ENCODE measurements at places on chromosomes 5 and 9.

- DNase-seq, result no peak
These were observed 1.4 kb downstream of the CHD1 start for GRCh38 chr5:98927242-98927988.

- no peak for DNase-seq
These were observed 548.5 kb downstream of the MTRR start for GRCh38 chr5:8417316-8418048.

GRCh38 chr9:68523367-68523936 is 17.2 kb downstream of the TMEM252 start:
- DNase-seq, result no peak

DNA sequence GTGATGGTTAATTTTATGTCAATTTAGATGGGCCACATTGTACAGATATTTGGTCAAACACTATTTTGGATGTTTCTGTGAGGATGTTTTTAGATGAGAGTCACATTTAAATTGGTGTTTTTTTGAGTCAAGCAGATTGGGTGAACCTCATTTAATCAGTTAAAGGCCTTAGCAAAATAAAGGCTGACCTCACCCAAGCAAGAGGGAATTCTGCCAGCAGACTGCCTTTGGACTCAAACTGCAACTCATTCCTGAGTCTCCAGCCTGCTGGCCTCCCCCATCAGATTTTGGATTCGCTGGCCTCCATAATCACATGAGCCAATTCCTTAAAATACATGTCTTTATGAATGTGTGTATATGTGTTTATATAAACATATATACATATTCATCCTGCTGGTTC is 282.7 kb upstream of the POU5F2 start:
- DNase-seq, result no peak

DNA sequence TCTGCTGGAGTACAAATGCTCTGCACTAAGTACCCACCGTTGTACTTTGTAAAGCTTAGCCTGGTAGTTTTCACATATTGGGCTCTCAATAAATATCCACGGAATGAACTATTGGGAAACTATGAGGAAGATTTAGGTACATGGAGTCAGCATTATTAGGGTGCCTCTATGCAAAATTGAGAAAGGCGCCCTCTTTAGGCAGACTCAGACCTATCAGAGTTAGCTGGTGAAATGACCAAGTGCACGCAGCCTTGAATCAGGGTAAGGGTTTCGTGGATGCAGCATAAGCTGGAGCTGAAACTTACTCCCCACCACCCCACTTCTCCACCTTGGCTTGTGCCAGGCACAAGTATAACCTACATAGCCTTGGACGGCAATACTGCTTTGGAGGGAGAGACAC is 1178.8 kb upstream of the DMAC1 start:
- no peak for DNase-seq

- DNase-seq, result no peak
These were observed 341.1 kb downstream of the ARL15 start for GRCh38 chr5:53969176-53969730.

DNA sequence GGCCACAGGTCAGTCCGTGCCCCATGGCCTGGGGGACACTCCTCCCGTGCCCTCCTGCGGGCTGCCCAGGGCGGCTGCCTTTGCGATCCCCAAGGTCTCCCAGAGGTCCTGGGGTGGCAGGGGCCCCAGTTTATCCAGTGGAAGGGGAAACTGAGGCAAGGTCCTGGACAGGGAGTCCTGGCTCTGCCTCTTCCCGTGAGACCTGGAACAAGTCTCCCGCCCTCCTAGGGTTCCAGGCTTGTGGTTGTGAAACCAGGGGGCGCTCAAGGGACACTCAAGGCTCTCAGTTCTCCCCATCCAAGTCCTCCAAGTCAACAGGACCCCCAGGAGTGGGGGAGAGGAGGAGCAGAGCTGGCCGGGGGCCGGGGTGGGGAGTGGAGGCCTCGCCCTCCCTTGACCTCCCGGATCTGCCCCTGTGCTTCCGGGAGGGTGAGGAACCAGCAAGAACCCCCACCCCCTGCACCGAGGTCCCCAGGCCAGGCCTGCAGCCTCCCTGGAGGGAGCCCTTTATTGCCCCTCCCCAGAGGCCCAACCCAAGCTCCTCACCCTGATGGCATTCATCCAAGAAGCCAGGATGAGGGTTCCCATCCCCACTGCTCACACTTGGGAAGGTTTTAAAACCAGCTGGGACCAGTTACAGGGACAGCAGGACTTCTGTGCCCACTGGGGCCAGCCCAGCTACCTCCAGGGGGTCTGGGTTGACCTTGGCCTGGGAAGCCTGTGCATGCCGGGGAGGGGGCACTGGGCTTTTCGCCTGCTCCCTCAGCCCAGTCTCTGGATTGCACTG is 24.7 kb upstream of the TMEM250 start:
- DNase-seq, result no peak

DNA sequence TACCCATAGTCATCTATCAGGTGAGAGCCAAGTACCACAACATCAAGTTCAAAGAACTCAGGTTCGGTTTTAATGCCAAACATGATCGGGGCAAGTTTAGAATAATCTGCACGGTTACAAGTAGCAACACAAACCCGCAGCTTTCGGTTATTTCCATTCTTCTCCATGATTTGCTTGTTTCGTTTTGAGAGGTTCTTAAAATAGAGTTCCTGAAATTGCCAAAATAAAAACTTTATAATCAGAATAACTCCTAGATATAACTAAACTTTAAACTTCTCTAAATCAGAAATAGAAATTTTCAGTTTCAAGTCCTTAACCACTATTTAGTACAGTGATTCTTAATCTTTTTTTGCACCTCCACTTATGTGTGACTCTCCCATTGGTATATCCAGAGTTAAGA is 9.1 kb downstream of the GNE start:
- DNase-seq, result no peak

- no peak for DNase-seq
These were observed 83.5 kb downstream of the SLC1A1 start for GRCh38 chr9:4573634-4574389.

DNA sequence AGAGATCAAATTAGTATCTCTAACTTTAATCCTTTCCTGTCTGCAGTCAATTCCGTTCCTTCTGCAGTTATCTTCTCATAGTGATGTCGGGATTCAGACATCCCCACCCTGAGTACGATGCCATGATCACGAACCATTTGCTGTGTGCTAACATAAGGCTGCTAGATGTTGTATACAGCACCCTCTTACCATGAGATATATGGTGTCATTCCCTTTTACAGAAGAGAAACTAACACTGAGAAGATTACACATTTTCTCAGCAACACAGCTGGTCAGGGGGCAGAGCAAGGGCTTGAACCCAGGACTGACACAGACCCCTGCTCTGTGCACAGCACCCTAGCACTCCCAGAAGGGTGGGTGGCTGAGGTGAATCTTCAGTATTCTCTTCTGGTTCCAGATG is 46.9 kb upstream of the HSD17B4 start:
- DNase-seq, result no peak

DNA sequence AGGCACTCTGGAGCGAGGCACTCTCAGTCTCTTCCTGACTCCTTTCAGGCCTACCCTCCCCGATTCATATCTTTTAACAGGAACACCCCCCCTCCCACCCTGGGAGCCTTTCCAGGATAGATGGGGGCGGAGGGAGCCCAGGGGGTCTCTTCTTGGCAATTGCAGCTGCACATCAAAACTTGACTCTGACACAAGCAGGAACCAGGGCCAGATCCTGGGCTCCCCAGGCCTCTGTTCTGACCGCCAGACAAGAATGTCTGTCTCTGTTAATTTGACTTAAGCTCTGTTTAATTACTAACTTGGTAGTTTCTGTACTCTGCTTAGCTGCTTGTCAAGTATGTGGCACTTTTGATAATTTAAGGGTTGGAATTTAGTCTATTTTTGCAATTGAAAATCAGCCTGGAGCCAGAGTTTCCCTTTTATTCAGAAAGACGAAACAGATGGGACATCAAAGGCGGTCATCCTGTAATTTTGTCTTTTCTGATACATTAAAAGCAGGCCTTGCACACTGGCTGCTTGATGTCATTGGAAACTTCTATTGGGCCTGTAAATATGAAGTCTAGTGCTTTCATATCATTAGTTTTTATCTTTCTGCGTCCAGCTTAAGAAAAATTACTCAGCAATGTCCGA is 43.3 kb downstream of the ACTL7B start:
- DNase-seq, result no peak

GRCh38 chr5:77973253-77973609 is 197.1 kb upstream of the TBCA start:
- no peak for DNase-seq

GRCh38 chr5:125370461-125371205 is 624.2 kb upstream of the ZNF608 start:
- no peak for DNase-seq

- DNase-seq, result no peak
These were observed 495.1 kb downstream of the CDH18 start for GRCh38 chr5:19492861-19493260.

DNA sequence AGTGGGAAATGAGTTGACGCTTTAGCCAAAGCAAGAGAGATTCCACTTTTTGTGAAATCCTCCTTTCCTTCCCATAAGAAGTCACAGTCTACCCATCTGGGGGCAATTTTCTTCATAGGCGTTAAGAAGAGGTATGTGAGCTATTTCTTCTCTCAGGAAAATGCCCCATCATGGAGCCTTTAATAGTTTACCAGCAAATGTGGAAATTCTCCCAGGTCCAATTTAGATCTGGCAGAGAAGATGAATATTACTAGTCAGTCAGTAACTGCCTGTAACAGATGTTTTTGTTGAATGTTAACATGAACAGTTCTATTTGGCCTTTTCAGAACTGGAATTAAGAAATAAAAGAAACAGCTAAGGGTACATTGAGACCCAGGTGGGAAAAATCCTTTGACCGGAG is 156.4 kb upstream of the RFX3 start:
- DNase-seq, result no peak

GRCh38 chr5:31768784-31769183 is 129.9 kb downstream of the PDZD2 start:
- DNase-seq, result no peak

DNA sequence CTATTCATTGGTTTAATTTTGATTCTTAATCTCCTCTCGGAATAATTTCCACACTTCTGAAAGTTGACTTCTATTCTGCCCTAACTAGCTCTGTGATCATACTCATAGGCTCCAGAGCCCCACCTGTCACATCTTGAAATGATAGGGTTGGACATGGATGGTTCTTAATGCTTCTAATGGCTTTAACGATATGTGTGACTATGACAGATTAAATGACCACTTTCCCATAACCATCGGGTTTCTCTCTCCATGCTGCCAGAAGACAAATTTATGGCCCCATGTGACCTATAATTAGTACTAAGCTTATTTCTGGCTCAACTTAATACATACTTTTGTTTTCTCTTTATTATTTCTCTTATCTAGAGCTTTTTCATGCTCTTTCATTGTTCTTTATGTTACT is 251.1 kb upstream of the TUT7 start:
- DNase-seq, result no peak

GRCh38 chr9:68981789-68982188 is 32.1 kb downstream of the PRKACG start:
- peak; percentile 38 for DNase-seq

DNA sequence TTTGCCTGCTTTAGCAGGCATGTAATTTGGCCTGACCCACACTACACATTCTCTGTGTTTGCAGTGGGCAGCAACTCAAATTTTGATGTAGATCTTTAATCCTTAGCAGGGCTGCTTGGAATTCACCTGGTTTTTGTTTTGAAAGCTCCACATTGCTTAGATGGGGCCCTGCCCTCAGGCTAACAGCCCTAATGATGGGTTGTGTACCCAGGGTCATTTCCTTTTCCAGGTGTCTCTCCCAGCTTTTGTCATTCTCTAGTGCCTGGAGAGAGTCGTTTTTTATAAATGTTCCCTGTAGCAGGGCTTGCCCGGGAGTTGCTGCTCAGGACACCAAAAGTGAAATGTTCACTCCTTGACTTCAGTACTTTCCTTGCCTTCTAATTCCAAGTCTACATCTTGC is 126.3 kb downstream of the TRIO start:
- no peak for DNase-seq

DNA sequence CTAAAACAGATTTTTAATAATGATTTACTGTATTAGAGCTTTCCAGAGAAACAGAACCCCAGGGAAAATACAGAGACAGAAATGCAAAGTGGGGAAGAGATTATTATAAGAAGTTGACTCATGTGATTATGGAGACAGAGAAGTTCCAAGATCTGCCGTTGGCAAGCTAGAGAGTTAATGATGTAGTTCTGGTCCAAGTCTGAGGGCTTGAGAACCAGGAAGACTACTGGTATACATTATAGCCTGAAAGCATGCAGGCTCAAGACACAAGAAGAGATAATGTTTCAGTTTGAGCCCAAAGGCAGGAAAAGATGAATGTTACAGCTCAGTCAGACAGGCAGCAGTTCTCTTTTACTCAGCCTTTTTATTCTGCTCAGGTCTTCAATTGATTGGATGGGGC is 98.8 kb upstream of the NFIL3 start:
- DNase-seq, result no peak

GRCh38 chr5:60568646-60569045 is 131.3 kb downstream of the DEPDC1B start:
- DNase-seq, result no peak

DNA sequence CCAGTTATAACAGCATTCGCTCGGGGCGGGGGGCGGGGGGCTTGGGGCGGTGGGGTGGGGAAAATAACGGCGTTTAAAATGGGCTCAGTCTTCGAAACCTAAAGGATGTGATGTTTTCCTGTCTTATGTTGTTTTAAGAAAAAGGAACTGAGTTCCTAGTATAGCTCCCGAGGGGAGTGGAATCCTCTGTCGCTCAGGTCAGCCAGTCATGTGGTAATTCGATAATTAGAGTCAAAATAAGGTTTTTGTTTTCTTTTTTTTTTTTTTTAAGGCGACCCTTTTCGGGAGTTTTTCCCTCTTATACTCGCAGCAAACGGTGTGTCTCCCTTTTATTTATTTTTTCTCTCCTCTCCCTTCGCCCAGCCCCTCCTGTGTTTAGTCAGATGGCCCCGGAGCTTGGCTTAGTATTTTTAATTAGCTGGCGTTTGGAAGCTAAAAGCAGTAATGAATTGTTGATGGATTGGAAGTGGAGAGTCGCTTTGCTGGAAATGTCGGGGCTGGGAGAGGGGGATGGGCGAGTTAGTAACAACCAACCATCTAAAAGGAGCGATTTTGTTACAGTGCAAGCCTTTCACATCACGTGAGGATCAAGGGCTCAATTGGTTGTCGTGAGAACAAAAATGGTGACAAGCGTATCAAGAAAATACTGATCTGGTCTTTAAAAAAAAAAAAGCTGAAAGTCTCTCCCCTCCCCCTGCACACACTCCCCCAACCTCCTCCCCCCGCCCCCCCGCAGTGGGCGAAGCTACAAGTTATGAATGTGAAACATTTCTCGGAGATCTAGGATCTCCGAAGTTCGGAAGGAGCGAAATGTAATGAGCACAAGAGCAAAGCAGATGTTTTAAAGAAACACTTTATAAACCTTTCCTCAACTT is 714 bp upstream of the ZNF608 start:
- DNase-seq, result peak; percentile 90

Data from kidney epithelial cell (primary cell).